GM03348 (cell line): ENCODE measurements at places on chromosomes 6 and 20.

DNA sequence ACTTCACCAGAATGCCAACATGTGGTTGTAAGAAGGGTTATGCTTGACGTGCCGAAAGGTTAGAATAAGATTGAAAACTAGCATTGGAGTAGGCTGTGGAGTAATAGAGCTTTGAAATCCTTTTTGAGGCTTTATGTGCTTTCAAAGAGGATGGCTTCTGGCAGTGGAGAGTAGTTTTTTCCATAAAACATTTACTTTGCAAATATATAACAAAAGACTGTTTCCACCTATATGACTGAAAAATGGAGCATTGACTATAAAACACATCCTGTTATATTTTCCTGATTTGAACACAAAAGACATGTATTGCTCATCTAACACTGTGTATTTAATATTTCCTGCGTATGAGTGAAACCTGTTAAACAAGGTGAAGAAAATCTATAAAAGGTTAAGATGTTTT, 38.8 kb downstream of the ZFAND3 start:
- no peak for DNase-seq

DNA sequence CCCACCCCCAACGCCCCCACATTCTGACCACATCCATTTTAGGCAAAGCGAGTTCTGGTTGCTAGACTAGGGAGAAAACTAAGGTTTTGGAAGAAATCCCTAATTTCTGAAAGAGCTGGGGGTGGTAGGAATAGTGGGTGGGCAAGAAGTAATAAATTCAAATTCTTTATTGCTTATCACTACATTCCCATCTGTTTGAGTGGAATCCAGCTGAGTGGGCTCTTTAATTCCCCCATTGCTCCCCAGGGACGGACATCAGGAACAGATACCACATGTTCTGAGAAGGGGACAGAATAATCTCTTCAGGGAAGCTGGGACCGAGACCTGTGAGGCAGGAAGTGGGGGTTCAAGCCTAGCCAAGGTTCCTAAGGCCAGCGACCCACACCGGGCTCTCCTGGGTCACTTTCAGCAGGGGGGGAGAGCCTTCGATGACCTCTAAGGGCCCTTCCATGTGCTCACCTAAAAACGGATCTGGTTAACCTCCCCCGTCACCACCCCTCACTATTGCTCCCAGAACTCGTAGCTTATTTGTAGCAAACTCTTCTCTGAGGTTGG, 42.3 kb upstream of the MRPS10 start:
- peak; percentile 71 for DNase-seq

- DNase-seq = no peak
Measured at GRCh38 chr20:12264711-12265110, 347.0 kb downstream of the BTBD3 start.

- DNase-seq = no peak
Measured at GRCh38 chr6:3398755-3399696, 57.8 kb downstream of the SLC22A23 start.

DNA sequence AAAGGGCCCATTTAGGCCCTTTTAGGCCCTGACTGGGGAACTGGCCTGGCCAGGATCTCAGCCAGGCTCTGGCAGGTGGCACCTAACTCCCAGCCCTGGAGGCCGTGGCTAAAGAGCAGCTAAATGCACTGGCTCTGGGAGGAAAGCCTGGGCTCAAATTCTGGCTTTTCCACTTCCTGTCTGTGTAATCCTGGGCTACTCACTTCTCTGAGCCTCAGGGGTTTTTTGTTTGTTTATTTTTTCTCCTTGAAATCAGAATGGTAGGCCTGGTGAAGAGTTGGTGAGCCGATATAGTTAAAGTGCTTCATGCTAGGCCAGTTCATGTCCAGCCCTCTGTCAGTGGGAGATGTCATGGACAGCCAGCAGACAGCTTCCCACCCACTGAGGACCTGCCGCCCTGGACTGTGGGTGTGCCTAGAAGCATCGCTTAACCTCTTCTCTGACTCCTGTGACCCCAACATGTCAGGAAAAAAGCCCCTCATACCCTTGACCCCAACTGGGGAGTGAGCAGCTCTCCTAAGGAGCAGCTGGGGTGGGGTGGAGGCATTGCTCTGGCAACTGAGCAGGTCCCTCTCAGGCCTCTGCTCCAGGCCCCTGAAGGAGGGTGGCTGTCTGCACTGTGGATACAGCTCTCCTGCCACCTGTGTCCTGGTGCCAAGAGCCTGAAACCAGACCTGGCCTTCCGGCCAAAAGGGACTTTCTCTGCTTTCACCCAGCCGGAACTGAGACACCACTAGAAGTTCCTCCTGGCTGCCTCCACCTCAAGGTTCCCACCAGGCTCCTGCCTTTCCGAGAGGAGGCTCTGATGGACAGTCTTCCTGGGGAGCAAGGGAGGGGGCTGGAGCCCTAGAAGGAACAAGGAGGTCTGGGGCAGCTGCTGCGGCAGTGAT, 57.2 kb upstream of the MYL9 start:
- DNase-seq = no peak

DNA sequence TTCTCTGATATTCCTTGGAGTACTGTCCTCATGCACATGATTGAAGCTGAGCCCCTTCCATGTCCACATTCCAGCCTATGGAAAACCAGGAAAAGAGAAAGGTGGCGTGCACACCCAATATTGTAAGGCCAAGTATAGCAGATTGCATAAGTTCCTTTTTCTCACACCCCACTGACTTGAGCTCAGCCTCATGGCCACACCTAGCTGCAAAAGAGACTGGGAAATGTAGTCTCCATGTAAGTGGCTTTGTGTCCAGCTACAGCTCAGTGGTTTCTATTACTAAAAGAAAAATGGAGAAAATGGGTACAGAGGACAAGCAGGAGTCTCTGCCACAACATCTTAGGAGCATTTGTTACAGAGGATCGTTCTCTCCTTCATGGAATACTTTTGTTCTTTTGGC, 10.8 kb upstream of the UST start:
- no peak for DNase-seq

DNA sequence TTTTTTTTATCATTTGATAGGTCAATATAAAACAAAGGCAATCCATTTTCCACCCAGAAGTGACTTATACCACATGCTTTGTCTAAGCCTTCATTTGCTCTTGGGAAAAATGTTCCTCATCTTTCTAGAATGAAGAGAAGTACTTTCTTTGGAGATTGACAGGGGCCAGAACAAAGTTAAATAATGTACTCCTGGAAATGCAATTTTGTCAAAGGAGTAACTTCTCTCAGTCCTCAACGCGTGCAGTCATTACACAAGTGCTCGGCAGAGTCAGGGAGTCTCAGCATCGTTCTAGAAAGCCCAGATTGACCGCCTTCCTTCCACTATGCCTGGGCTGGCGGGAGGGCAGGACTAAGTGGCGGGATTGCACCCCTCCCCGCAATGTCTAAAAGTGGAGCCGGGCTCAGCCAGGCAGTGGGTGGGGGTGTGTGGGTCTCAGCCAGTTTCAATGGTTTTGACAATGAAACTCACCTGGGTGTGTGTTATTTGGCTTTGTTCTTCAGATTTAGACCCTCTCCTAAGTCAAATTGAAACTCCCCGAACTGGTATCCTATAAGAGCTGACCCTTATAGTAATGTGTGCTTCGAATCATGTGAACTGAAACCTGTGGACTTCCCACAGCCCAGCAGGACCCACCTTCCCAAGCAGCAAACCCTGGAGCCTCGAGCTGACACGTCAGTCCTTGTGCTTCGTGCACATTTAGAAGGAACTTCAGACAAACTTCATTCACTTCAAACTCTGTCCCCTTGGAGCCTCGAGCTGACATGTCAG, 63.2 kb upstream of the DUSP22 start:
- DNase-seq = no peak

- DNase-seq = peak; percentile 53
Measured at GRCh38 chr6:129860908-129861665, at the start of gene TMEM244. Gene TMEM244, minus strand, starts transcription at chr6:129861315. Its CDS starts 127 bp downstream, at chr6:129861188.

DNA sequence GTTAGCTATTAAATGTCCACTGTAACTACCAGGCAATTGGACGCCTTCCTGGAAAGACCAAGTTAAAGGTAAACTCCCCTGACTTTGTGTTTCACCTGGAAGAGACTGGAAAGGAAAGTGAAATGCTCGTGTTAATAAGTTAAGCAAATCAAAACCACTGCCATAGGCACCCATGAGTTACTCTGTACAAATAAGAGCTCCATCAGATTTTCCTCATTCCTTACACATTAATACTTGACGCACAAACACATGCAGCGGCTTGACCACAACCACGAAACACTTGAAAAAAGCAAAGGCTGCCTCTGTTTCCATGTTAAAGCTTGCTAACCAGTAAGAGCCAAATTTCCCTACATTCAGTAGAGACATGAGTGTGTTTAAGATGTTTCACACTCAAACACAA, 19.8 kb downstream of the GCM1 start:
- DNase-seq = no peak

GRCh38 chr6:135866445-135867123, 15.1 kb downstream of the PDE7B start:
- no peak for DNase-seq

DNA sequence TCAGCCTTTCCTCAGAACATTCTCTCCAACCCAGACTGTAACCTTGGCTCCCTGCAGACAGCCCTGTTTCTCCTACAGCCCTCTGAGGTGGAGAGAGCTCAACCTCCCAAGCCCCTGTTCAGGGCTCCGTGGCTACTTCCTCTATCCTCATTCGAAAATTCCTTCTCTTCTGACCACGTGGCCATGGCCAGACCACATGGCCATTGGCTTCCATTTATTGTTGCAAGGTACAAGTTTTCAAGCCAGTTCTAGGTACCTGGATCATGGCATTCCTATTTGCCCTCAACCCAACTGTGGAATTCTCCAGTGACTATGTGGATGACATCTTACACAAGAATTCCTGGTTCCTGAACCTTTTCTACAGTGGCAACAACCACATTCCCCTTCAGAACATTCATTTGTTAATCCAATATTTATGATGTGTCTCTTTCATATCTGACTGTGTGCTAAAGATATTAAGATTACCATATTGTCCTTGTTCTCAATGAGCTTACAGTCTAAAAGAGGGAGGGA, 161.9 kb downstream of the GMPR start:
- DNase-seq = no peak

DNA sequence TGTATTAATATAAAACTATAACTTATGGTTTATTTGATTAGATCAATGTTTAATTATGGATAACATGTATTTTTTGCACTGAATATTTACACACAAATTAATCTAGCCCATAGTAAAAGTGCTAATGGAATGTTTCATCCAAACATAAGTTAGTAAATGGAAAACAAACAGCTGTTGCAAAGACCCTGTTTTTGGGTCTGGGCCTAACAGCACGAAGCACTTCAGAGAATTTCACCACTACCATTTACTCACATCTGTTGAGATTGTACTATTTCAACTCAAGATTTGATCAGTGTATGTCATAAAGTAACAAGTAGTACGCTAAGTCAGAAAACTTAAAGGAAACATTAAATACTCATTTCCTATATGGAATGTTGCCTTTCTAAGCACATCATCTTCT, 359.6 kb downstream of the LAMA2 start:
- DNase-seq = no peak

DNA sequence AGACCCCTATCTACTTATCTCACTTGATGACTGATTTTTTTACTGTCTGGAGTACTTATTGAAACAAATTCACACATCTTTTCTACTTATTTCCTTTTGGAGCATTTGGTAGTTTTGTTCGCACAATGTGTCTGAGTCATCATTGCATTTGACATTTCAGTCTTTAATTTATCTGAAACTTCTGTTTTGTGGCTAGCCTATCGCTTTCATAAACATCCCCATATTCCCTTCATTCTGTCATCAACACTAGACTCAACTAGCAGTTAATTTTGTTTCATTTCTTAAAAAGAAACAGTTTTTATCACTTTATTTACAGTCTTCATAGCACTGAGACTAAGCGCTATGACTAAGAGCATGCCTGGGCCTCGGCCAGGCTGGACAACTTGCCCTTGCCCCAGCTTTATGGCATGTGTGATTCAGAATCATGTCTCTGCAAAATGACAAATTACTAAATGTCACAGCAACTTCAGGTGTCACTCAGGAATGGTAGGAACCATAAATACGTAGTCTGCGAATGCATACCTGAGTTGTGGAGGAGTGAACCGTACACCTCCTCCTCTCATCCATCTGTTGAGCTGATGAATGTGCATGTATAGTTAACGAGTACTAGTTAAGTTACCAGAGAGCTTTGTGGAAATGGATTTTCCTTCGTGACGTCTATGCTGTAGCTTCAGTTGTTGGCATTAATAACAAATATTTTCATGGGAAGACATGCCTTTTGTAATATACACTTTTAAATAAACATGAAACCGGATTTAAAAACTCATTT, 16.2 kb downstream of the L3MBTL3 start:
- peak; percentile 59 for DNase-seq

DNA sequence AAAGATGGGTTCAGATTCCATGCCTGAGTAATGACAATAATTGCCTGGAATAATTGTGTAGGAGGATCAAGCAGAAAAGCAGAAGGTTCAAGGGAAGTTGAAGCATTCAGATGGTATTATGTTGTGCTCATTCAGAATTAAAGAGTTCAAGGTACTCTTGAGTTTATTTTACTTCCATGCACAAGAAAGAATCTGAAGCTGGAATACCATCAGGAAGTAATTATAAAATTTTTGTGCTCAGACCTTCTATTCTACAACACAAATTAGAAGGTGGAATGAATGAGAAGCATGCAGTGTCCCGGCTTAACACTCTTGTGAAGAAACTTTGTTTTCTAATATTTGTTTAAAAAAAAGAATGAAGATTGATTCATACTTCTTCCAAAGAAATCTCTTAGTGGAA, 139.4 kb upstream of the ENPP5 start:
- peak; percentile 43 for DNase-seq

DNA sequence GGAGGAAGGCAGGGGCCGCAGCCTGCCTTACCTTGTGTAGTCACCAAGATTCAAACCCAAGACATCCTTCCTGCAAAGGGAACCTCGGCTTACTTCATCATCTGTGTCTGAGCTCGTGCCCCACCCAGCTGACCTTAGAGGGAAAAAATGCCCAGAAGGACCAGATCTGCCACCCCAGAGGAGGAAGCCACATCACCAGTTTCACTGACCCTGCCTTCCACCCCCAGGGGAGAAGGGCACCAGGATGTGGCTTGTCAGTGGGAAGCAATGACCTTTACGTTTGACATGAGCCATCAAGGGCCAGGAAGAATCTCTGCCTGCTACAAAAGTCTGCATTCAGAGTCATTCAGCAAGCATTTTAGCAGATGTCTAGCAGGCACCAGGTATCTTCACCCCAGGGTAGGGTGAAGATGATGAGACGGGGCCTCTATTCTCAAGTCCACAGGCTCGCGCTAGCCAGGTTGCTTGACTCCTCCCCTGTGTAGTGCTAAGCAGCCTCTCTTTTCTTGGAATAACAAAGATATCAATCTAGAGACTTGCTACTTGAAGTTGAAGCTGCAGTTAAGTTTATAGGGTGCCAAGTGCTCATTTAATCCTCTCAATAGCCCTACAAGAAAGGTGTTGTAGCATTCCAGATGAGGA, 28.1 kb downstream of the HM13 start:
- DNase-seq = peak; percentile 49
